Muscle of leg (tissue), 16 donors: ENCODE measurements at places on chromosomes 1 and 21. TPM values are rescaled to one million over a fixed set of nuclear protein-coding genes. Genes with fewer than 3 reads are reported as not detected.

- DNase-seq = no peak
These were observed 10.3 kb downstream of the UTS2 start for GRCh38 chr1:7842517-7842916.

GRCh38 chr1:172801771-172802322 lies 142.9 kb downstream of the FASLG start:
- DNase-seq = no peak

- peak; percentile 64 for DNase-seq
These were observed 44.6 kb upstream of the DNASE2B start for GRCh38 chr1:84353695-84354094.

GRCh38 chr1:24586970-24587820 lies 31.3 kb downstream of the NCMAP start:
- DNase-seq = peak; percentile 30

DNA sequence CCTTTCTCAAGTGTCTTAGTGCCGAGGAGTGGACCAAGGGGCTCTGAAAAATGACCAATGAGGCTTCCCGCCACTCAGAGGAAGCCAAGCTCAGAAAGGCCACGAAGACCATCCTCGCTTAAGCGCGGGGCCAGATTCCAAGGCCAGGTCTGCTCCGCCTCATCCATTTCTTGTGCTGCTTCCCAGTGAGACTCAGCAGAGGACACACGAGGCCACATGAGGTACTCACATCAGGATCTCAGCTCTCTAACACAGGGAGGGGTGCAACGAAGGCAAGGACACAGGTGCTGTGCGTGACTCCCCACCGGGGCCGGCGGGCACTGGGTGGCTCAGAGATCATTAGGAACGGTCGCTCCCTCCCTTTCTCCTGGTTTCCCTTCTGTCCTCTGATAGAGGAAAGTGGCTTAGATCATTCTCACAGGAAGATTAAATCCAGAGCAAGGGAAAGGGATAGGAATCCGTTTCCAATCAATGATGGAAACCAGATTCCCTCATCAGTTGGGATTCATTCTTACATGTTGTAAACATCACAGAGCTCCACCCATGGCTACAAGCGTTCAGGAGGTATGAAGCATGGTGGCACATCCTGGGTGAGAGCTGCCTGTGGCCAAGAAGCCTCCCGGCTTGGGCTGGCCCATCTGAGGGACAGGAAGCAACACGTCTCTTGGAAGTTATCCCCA lies 46.7 kb downstream of the CAPZB start:
- DNase-seq = peak; percentile 67

GRCh38 chr1:35668506-35668905 lies 27.2 kb upstream of the PSMB2 start:
- DNase-seq = no peak

GRCh38 chr1:232911027-232911599 lies 39.3 kb upstream of the NTPCR start:
- no peak for DNase-seq

GRCh38 chr1:77039111-77039510 lies 171.8 kb downstream of the ST6GALNAC5 start:
- no peak for DNase-seq

GRCh38 chr1:150408800-150409199 lies 44.9 kb downstream of the RPRD2 start:
- DNase-seq = no peak

- DNase-seq = peak; percentile 95
These were observed 59.1 kb downstream of the ITPKB start for GRCh38 chr1:226679853-226680516.

The MTMR11 gene
- 22.6 TPM for polyA plus RNA-seq

The NUP210L gene
- not detected for polyA plus RNA-seq

The SMPDL3B gene
- 0.13 TPM for polyA plus RNA-seq

The TTC22 gene
- 0.04 TPM for polyA plus RNA-seq

The CHODL gene
- 92.3 TPM for polyA plus RNA-seq
